ENCODE measurements at places on chromosomes 11 and 22.

DNA sequence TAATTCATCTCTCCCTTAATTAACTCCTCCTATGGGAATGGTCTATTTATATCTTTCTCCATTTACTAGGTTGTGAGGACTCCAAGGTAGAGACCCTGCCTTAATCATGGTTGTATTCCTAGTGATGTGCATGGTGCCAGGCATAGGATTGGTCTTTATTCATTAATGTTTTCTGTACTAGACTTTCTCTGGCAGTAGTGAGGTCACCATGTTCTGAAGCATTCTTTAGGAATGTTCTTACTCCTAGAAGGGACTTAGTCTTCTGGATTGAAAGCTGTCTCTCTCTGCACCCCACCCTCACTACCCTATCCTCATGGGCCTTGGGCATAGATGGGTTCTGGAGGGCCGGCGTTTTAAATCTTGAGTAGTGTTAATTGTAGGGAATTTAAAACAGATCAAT, 10.6 kb upstream of the INSC start:
- no peak for DNase-seq

DNA sequence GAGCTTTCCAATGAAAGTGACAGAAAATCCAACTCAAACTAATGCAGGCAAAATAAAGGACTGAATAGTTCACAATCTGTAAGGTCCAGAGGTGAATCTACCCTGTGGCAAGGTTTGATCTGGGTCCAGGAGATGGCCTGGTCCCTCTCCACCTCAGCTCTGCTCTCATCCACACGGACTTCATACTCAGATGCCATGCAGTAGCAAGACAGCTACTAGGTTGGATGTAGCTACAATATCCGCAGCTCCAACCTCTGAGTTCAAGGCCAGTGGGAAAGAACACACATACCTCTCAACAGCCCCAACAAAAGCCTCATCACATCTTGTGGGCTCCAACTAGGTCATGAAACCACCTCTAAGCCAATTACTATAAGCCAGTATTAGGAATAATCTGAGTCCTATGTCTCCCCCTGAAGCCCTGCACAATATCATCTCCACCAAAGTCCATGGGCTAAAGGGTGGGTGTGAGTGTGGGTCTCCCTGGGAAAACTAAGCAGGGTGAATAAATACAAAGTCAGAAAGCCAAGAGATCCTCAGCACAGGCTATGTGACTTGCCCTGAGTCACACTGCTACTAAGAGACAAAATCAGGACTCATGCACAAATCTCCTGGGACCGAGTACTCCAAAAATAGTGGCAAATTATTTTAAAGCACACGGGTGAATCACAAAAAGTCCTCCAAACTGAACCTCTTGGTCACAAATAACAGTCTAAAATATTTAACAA, 78.8 kb downstream of the LARGE1 start:
- DNase-seq: peak; percentile 86

DNA sequence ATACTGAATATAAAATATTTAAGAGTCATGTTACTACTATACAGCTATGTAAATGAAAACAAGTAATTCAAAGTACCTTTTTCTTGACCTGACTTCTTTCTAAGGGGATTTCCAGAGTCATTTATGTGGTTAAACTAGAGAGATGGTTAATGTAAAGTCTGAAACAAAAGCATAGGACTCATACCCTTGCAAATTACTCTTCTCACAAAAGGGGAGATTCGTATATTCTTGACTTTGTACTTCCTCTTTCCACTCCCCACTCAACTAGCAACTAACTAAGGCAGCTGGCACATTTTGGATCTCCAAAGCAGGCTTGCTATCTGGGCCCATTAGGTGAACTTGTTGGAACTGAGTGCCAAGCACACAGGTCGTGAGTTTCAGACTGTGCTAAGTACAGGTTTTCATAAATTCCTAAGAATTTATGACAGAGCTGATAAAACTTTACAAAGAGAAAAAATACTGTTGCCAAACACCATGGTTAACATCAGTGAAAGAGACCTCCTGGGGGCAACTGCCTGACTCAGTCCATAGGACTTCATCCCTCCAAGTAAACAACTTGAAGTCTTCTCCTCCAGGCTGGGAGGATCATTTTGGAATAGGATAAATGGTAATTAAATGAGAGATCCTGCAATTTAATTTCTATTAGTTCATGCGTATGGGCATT, 77.0 kb upstream of the DDI1 start:
- peak; percentile 62 for DNase-seq

DNA sequence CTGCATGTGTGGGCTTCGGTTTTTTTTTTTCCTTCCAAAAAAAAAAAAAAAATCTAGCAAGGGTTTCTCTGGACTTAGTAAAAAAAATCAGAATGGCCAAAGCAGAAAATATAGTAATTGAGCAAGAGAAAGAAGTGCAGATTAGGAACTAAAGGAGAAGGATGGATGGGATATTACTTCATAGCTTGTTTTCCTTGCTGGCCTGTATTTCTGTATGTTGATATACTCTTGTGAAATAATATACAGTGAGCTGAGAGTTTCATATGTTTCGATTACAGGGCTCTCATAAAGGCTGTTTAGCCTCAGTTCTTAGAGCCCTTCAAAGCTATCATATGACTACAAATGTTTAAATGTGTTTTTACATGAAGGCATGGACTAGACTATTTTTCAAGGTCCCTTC, 34.3 kb upstream of the NFRKB start:
- DNase-seq: no peak

DNA sequence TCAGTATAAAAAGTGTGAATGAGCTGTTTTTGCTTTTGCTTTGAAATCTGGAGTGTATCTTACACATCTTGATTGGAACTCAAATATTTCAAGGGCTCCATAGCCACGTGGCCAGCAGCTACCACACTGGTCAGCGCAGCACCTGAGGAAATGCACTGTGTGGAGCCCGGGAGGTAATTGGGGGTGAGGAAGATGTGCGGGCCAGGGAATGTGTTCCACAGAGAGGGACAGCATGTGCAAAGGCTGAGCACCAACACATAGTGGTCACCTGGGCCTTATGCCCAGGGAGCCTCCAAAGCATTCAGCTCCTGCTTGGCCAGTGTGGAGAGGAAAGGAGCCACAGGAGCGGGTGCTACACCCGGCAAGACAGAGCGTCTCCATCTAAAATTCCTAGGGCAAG, 20.8 kb downstream of the RELT start:
- no peak for DNase-seq
